NCI-H1105 (cell line): ENCODE measurements at places on chromosomes 2 and 18.

GRCh38 chr18:8751692-8752091 lies 46.3 kb downstream of the MTCL1 start:
- no peak for DNase-seq

DNA sequence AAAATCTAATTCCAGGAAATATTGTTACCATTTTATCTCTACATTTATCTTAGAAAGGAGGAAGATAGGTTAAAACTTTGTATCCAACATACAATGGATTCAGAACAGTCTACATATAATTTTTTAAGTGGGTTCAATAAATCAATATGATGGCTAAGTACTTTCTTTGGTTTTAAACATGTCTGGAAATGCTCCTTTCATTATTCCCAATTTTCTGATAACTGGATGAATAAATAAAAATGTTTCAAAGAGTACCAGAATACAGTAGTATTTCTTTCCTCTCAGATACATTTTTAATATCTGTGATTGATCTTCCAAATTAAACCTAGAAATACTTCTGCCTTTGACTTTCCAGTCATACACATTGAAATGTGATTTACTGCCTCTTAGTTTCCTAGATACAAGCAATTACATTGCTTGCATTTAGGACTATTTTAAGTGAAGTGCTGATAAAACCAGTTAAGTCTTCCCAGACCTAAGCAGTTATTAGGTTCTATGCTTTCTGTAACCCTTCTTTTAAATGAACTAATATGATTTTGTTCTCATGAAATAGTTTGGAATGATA lies 283.5 kb downstream of the CCDC178 start:
- DNase-seq = no peak

- no peak for DNase-seq
These were observed 294.9 kb downstream of the DYSF start for GRCh38 chr2:71748227-71748626.

DNA sequence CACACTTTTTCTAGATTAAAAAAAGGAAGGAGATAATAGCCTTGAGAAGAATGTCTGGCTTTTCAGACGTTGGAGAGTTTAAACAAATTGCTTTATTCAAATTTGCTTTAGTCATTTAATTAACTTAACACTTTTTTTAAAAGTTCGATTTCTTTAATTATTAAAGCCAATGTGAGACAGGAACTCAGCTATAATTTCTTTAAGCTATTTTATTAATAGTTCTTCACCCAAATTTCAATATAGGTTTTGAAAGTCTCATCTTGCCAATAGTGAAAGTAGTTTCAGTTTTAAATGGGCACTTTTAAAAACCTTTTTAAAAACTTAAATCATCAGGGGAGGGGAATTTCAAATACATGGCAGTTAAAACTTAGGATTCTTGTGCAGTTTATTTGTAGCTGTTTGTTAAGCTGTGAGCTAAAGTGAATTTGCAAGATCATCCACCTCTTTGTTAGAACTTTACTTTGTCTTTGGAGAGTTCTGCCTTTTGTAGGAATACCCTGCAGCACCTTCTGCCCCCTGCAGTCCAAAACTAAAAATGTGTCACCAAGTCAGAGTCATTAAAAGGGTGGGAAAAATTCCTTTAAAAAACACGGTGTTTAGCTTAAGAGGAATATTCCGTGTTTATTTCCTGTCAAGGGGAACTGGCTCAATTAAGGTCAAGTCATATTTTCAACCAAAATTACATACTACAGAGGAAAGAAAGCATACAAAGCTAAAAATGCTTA lies 4.6 kb downstream of the TGIF1 start:
- no peak for DNase-seq

GRCh38 chr2:189982780-189983394 lies 79.6 kb downstream of the MSTN start:
- DNase-seq = no peak
